ENCODE measurements at places on chromosomes 12 and 14.

DNA sequence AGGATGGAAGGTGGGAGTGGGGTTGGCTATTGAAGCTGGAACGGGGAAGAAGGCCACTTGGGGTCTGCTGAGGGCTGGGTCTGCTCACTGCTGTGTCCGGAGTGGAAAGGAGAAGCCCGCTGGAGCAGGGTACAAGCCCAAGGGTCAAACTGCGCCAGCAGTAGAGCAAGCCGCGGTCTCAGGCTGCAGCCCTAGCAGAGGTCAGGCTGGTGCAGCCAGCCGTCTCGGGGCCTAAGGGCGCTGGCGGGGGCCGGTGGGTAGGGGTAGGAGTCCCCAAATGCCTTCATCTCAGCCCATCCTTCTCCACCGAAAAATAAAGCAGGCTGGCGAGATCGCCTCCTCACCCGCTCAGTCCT lies 718 bp upstream of the JDP2 start:
- DNase-seq = no peak

DNA sequence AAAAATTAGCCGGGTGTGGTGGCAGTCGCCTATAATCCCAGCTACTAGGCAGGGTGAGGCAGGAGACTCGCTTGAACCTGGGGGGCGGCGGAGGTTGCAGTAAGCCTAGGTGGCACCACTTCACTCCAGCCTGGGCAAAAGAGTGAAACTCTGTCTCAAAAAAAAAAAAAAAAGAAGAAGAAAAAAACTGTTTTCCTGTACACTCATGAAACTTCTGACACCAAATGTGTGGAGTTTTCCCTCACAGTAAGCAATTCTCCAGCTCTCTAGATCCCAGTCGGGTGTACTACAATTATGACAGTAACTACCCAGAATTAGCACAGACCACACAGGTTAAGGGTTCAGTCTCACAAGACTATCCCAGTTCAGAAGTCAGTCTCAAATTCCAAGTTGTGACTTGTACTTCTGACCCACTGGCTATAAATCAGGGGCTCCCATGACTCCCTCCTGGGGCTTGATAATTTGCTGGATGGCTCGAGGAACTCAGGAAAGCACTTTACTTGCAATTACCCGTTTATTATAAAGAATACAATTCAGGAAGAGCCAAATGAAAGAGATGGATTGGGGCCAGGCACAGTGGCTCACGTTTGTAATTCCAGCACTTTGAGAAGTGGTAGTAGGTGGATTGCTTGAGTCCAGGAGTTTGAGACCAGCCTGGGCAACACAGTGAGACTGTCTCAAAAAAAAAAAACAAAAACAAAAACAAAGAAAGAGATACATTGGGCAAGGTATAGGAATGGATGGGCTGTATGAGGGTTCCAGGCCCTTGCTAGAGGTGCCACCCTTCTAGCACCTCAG lies 12.4 kb upstream of the ARF6 start:
- peak; percentile 39 for DNase-seq

DNA sequence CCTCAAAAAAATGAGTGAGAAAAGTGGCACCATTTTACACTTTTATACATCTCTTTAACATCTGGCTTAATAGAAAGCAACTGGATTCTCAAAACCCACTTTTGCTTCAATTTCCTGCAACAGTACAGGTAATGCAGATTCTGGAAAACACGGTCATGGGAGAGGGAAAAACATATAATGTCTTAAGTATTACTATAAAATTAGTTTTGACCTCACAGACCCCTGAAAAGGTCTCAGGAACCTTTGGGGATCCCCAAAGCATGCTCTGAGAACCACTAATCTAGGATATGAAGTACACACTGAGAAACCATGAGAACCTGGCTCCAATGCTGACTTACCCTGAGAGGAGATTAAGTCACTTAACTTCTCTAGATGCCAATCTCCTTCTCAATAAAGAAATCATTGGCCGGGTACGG lies 64.7 kb downstream of the PPP2R5E start:
- no peak for DNase-seq

DNA sequence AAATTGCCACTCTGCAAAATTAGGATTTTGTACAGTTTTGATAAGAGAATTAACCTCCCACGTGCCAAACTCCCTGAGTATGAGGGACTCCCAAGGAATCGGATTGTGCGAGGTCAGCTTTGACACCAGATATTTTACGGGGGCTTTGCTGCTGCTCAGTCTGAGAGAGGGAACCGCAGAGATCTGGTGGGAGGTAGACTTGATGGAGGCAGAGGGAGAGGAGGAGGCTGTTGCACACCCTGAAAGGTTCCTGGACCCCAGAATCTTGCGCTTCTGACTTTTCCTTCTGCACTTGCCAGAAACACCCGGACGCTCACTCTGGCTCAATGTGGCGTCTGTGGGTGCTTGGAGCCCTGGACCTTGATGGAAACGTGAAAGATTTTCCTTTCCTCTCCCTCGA lies 83.9 kb downstream of the PAPOLA start:
- no peak for DNase-seq

- DNase-seq = no peak
Measured at GRCh38 chr12:46210873-46211439, 57.9 kb downstream of the SLC38A1 start.

DNA sequence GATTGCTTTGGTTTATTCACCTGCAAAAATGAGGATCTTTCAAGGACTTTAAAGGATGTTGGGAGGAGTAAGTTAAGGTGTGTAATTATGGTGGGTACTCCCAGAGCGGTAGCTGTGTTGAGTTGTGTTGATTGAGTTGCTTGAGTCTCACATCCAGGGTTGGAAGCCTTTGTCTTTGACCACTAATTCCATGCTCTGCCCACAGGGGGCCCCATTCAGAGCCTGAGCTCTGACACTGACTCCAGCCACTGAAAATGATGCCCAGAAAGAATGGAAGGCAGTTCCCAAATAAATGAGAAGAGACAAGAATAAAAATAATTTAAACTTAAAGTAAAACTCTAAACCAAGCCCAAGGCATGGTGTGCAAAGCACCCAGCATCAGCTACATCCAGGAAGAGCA lies 237.4 kb upstream of the PWP1 start:
- DNase-seq = no peak

- peak; percentile 85 for DNase-seq
Measured at GRCh38 chr14:100440207-100440631, 117.1 kb downstream of the SLC25A47 start.

DNA sequence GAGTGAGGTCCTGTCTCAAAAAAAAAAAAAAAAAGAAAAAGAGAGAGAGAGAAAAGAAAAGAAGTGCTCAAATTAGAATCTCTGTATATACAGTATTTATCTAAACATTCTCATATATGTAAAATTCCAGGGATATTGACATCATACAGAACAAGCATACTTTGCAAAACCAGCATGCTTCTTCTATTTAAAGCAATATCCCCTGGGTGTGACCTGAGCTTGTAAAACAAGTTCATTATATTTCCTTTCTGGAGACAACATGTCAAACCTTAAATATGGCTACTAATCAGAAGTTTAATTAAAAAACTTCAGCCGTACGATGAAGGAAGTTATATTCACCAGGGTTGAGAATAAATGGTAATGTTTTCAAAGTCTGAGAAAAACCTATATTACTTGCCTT lies 175.8 kb upstream of the HMGA2 start:
- DNase-seq = peak; percentile 13

DNA sequence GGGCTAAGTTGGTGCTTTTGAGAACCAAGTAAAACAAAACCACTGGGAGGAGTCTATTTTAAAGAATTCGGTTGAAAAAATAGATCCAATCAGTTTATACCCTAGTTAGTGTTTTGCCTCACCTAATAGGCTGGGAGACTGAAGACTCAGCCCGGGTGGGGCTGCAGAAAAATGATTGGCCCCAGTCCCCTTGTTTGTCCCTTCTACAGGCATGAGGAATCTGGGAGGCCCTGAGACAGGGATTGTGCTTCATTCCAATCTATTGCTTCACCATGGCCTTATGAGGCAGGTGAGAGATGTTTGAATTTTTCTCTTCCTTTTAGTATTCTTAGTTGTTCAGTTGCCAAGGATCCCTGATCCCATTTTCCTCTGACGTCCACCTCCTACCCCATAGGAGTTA lies 1.8 kb upstream of the RAB5B start:
- peak; percentile 89 for DNase-seq

DNA sequence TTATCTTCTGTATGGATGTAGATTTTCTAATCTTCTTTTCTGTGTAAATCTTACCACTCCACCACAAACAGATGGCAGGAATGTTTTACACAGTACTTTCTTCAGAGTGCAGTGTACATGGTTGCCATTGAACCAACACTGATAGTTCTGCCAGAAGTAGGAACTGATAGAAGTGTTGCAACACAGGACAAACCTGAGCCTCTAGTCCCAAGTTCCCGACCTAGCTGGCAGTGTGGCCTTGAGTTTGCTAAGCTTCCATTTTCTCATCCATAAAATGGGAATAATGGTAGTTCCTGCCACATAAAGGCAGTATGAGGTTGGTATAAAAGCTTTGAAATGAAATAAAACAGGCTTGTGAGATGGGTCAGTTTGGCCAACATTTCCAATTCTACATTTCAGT lies 50.8 kb upstream of the SAV1 start:
- no peak for DNase-seq

GRCh38 chr14:25508845-25509244 lies 458.9 kb upstream of the STXBP6 start:
- no peak for DNase-seq

- no peak for DNase-seq
Measured at GRCh38 chr14:75437201-75438143, 9.7 kb downstream of the JDP2 start.

- peak; percentile 47 for DNase-seq
Measured at GRCh38 chr12:98653866-98654493, 8.9 kb downstream of the APAF1 start.

GRCh38 chr12:97628962-97629361 lies 166.4 kb downstream of the RMST start:
- no peak for DNase-seq

DNA sequence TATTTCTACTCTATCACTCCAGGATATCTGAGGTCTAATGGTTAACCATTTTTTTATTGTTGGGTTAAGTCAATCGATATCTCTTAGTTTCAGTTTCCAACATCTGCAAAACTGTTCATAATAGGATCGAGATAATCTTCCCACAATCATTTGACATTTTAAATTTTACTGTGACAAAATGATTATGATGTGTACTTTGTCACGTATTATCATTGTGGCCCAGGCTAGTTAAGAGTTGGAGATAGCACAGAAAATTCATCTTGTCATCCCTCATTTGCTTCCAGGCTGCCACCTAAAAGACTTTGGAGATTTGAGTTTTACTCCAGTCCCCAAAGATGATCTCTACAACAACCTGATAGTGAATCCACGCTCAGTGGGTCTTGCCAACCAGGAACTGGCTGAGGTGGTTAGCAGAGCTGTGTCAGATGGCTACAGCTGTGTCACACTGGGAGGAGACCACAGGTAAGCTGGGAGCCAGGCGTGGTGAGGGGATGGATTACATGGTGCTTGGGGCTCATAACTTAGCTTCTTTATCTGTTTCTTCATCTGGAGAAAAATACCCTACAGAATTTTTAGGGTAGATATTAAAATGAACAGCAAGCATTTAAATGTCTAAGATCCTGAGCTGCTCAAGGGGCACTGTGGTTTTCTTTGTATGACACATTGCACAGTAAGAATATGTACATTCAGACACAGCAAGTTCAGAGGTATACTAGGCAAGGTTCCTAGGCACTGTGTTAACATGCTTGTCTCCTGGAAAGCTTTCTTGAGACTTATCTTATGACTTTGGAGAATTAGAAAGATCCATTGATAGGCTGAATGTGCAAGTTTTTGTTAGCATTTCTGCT lies 22.4 kb downstream of the ARG2 start:
- no peak for DNase-seq

GRCh38 chr14:55891692-55892091 lies 226.5 kb upstream of the PELI2 start:
- DNase-seq = no peak

DNA sequence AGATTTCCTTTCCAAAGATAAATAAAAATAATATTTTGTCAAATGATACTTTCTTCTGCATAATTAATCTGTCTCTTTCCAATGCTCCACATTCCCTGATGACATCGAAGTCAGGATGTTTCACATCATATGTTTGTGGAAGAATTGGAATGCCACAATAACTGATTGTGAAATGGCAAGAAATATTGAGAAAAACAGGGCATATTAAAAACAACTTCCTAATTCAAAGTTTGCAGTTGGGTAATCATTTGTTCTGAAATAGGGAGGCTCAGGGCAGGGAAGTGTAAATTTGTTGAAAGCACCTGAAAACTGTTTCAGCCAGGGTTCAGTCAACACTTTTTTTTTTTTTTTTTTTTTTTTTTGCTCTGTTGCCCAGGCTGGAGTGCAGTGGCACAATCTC lies 50.7 kb downstream of the BCAT1 start:
- DNase-seq = no peak

- DNase-seq = peak; percentile 74
Measured at GRCh38 chr12:49983892-49984291, 11.1 kb downstream of the AQP6 start.

GRCh38 chr12:4958697-4959375 lies 49.1 kb downstream of the KCNA1 start:
- no peak for DNase-seq

- peak; percentile 22 for DNase-seq
Measured at GRCh38 chr14:21825149-21825743, 151.6 kb upstream of the OR4E1 start.

GRCh38 chr12:13900718-13901117 lies 80.7 kb downstream of the GRIN2B start:
- DNase-seq = no peak

DNA sequence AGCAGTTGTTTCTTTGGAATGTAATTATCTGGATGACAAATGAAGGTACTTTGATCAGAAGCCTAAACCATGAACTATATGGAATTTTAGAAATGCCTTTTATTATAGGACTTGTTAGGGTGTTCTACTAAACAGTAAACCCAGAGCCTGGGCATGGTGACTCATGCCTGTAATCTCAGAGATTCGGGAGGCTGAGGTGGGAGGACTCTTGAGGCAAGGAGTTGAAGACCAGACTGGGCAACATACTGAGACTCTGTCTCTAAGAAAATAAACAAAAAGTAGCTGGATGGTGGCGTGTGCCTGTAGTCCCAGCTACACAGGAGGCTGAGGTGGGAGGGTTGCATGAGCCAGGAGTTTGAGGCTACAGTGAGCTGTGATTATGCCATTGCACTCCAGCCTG lies 23.9 kb downstream of the PALS1 start:
- no peak for DNase-seq
